ENCODE measurements at places on chromosomes 13 and 19.

DNA sequence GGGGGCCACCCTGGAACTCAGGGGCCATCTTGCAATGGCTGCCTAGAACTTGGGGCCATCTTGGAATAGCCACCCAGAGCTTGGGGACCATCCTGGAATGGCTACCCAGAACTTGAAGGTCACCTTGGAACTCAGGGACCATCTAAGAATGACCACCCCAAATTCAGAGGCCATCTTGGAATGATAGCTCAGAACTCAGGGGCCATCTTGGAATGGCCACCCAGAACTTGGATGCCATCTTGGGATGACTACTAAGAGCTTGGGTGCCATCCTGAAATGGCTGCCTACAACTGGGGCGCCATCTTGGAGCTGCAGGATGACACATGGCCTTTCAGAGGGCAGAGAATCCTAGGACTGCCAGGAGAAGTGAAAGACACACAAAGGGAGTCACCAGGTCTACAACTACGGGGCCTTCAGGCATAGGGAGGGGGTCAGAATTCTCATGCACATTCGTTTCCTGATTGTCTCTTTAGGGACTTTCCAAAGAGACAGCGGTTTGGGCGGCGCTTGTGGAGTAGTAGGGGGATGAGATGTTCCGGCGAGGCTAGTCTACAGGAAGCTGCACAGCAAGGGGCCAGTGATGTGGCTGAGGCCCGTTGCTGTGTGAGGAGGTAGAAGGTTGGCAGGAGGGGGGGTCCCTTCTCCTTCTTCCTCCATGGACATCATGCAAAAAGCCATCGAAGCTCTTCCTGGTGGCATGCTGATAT, 125.0 kb downstream of the IER2 start:
- peak; percentile 54 for DNase-seq

- no peak for DNase-seq
Observed at GRCh38 chr19:49133621-49134454, 14.5 kb downstream of the PPFIA3 start.

DNA sequence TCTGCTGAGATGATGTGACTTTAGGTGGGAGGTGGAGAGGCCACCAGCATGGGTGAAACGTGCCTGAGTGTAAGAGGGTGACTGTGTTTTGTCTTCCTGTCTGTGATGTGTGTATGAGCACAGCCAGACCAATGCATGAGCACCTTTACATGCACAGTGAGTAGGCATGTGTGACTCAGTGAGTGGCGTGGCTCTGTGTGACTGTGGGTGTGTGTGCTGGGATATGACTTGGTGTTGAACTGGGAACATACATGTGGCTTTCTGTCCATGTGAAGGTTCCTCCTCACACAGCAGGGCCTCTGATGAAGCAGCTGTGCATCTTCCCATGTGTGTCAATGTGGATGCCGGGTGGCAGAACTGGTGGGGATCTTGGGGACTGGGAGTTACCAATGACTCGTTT, 19.9 kb upstream of the LGALS13 start:
- DNase-seq = no peak

GRCh38 chr13:104289400-104289799, 1223.2 kb upstream of the SLC10A2 start:
- no peak for DNase-seq

GRCh38 chr19:30011051-30011578, 69.1 kb downstream of the URI1 start:
- DNase-seq = no peak

DNA sequence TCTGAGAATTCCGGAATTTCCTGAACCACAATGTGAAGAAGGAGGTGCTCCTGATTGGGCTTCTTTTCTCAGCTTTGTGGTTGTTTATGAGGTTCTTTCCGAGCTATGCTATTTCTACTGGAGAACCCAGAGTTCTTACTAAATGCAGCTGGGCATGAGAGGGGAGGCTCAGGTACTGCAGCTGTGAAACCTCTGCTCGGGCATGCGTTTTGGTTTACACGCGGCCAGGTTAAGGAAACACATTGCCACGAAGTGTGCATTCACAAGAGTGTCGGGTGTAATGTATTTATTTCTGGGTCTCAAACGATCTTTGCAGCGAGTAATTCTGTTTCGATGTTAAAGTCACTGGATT, 661 bp upstream of the MIR17HG start:
- DNase-seq = no peak

GRCh38 chr13:27528908-27529307, 78.5 kb upstream of the MTIF3 start:
- DNase-seq = no peak

- no peak for DNase-seq
Observed at GRCh38 chr13:76709851-76710250, 176.4 kb downstream of the KCTD12 start.

- no peak for DNase-seq
Observed at GRCh38 chr19:5211217-5211822, 129.3 kb downstream of the PTPRS start.

DNA sequence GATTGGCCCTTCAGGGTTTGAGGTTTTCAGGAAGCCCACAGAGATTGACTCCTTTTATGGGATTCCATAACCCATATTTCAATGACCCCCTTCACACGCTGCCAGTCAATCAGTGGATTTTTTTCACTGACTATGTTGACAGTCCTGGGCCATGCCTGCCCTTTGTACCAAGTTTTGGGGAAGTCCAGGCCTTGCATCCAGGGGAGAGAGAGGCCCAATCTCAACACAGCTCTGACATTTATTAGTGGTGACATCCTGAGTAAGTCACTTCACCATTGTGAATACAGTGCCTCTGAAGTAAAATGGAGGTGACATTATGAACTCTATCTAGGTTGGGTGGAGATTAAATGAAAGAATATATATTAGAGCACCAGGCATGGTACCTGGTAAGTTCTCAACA, 181.1 kb downstream of the NUFIP1 start:
- DNase-seq = no peak

DNA sequence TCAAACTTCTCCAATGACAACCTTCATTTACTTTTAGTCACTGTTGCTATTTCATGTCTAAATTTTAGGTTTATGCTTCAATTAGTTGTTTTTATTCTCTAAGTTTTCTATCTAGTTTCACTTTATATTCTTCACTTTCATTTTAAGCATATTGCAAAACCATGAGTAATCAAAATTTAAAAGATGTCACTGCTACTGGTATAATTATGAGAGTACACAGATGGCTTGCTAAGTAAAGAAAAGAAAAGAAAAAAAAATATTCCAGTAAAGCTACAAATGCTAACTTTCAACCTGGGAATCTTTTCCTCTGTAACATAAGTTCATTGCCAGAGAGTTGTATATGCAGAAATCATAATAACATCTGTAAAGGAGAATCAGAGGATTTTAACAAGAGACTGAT, 1624.7 kb downstream of the PCDH9 start:
- DNase-seq = no peak

DNA sequence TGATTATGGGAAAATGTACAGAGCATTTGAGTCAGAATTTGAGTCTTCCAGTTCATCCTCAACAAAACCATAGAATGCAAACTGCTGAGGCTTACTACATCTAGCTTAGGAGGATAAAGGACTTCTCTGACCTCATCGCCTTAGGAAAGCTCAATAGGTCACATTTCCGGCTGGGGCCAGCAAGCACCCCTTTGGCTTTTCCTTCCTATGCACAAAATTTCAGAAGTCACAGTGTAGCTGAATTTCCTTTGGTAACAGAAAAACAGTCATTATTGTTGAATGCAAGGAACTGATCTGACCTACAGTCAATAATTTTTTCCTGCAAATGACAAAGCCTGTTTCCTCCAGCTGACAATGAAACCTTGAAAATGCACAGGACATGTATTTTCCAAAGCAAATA, 32.8 kb upstream of the LRCH1 start:
- no peak for DNase-seq

GRCh38 chr19:370641-371330, 26.2 kb upstream of the MIER2 start:
- DNase-seq = no peak

DNA sequence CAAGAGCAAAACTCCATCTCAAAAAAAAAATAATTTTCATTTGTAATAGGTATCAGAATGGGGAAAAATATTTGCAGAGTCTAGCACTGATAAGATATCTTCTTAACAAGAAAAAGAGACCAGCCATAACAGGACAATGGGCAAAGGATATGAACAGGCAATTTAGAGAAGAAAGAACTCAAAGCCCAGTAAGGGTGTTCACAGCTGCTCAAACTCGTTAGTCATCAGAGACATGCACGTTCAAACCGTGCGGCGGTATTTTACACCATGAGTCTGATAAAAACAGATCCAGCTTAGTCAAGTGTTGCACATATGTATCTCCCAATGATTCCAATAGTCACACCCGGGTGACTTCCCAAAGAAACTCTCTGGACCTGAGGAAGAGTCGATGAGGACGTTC, 13.7 kb upstream of the NCCRP1 start:
- no peak for DNase-seq

DNA sequence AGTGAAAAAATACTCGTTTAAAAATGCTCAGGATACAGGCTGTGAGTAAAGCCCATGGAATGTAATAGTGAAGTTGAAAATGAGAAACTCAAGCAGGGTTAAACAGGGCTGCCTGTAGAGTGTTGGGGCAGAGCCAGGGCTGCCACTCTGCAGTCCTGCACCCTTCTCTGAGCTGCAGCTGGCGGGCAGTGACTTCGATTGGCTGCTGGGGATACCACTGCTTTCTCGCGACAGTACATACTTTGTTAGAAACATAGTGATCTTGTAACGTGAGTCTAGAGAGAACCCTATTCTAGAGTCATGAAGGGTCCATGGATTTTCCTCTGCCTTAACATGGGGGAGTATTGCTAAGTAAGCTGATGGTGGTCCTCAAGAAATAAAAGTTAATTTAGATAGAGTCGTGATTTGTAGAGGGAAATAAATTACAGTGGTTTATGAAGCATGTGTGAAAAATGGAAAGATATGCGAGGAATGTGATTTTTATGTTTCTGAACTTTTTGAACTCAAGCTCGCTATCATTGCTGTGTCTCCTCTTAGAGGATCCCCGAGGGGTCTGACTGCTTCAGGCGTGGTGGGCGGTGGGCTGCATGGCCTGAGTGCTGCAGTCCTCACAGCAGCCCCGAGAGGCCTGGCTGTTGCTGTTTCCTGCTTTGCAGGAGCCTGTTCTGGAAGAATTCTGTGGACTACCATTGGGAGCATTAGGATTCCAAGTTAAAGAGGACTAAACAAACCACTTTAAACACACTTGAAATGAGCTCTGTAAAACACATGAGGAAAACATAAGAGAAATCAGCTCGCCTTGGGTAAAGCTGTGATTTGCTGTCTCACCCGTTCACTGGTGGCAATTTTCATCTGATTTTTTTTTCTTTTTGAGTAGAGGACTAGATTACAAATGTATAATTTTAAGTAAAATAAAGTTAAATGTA, 95.7 kb downstream of the ARHGEF7 start:
- DNase-seq = peak; percentile 47

DNA sequence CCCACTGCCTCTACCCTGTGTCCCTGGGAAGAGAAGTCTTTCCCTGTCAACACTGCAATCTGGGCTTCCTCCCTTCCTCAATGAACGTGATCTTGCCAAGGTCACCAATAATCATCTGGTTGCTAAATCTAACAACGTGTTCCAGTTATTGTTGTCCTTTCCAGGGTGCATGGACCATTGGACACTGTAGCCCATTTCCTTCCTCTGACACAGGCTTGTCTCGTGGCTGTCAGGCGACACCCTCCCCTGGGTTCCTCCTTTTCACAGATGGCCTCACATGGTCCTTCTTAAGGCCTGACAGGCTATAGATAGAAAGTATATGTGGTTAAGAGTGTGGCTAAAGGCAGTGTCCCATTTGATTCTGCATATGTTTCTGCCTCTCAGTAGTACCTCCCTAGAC, 67.7 kb upstream of the STARD13 start:
- no peak for DNase-seq

- DNase-seq = no peak
Observed at GRCh38 chr13:100522618-100523309, 65.8 kb downstream of the GGACT start.

- DNase-seq = no peak
Observed at GRCh38 chr19:33071887-33072286, 7.2 kb upstream of the RHPN2 start.

DNA sequence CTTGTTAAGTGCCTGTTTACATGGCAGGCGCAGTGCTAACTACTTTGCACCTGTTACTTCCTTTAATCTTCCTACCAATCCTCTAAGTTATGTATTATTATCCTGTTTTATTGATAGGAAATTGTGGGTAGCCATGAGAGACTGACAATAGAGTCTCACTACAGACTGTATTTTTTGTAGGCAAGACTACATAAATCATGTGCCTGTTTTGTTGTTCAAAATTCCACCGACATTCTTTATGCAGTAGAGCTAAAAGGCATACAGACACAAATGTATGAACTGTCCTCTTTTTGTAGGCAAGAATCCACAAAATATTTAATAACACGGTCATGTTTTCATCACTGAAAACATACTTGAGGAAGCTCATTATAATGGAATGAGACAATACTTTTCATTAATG, 205.5 kb downstream of the NALCN start:
- no peak for DNase-seq

DNA sequence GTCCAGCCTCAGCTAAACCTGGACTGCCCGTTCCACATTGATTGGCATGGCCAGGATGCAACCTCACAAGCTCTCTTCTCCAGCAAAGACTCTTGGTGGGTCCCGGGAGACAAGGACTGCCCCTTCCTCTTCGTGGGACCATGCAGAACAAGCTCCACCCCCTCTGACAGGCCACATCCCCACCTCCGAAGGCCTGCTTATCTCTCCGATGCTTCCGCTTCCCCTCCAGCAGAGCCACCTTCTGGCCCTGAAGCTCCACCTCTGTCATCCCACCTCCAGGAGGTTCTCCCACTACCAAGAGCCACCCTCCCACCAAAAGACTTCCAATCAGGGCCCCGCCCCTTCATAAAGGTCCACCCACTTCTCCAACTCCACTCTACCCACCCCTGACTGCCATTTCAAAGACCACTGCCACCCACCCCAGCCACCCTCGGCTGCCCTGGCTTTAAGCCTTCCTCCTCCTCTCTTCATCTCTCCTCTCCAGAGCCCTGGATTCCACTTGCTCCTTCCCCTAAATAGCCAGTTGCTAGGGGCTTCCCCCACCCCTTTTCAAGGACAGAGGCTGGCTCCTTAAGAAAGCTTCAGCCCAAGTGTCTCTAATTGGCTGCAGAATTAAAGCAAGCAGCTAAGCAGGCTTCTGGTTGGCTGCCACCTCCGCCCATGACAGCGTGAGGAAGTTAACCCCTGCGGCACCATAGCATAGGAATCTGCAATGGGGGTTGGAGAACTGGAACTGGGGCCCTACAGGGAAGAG, 9.9 kb downstream of the LRFN1 start:
- no peak for DNase-seq

DNA sequence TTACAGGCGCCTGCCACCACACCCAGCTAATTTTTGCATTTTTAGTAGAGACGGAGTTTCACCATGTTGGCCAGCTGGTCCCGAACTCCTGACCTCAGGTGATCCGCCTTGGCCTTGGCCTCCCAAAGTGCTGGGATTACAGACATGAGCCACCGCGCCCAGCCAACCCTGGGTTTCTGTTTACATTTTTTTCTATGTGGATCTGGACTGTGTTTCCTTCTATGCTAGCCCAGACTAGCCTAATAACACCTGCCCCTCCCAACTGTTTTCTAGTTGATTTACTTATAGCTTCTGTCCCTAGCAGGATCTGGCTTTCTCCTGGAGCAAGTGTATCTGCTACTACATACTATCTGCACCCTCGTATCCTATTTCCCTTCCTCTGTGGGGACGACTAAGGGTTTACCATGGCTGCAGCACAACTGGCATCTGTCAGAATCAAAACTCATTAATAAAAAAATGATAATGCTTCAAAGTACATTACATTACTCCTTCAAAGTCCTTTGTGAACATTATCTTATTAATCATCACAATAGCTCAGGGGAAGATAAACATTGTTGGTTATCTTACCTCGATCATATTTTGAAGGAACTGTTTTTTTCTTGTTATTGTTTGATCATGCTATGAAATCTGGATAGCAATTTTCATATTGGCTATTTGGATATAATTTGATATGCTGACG, 228.3 kb downstream of the KLF5 start:
- no peak for DNase-seq
